Activated CD8-positive, alpha-beta T cell treated with anti-CD3 and anti-CD28 coated beads for 36 hours (primary cell): ENCODE measurements at places on chromosomes 1 and 21. TPM values are rescaled to one million over a fixed set of nuclear protein-coding genes. Genes with fewer than 3 reads are reported as not detected.

DNA sequence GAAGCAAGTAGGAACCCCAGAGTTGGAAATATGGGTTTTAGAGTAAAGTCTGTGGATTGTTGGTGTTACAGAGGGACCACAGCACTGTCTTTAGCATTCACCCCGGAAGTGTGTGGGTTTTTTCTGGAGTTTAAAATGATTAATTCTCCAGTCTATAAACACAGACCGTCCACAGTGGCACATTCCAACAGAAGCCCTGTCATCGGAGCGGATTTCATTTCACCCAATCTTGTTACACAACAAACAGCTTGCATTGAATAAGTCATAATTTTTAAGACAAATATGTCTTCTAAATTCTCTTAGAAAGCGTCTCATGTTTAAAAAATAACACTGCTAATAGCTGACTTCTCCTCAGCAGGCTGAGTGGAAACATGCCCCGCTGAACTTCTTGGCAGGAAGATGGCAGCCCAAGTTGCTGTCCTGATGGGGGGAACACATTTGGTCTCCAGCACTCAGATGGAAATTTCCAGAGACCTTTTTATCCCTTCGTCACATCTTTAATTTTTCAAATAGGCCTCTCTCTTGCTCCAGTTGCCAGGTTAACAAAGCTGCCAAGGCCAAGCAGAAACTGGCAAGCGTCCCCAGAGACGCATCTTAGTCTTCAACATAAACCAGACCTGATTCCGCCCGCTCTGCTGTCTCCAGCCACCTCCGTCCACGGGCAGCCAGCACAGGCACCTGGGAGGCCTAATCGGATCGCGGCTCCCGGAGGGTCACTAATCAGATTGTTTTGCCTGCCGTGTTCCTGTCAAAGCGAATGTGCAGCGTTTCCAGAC, 28.8 kb upstream of the SLC19A1 start:
- DNase-seq = no peak
- H3K4me1 ChIP-seq = peaks cover 3% of the 10 kb centered on the region
- H3K27me3 ChIP-seq = no peaks in the 10 kb centered on the region

DNA sequence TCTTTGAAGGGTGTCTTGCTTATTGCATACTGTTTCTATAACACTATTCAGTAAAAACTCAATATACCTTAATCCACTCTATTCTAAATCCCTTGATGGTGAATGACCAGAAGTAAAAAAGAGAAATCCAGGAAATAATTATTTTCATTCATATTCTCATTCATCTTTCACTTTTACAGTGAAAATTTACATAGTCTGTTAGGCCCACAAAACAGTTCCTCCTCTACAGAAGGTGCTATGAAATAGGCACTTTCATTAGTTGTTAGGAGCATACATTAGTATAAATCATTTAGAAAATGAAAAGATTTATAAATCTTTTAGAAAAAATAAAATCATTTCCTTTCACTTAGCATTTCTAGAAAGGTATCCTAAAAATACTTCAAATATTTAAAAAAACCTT, 115.1 kb downstream of the LHX4 start:
- H3K36me3 ChIP-seq = peaks cover 21% of the 10 kb centered on the region
- H3K4me1 ChIP-seq = peaks cover 4% of the 10 kb centered on the region
- H3K27ac ChIP-seq = no peak overlapping the region

DNA sequence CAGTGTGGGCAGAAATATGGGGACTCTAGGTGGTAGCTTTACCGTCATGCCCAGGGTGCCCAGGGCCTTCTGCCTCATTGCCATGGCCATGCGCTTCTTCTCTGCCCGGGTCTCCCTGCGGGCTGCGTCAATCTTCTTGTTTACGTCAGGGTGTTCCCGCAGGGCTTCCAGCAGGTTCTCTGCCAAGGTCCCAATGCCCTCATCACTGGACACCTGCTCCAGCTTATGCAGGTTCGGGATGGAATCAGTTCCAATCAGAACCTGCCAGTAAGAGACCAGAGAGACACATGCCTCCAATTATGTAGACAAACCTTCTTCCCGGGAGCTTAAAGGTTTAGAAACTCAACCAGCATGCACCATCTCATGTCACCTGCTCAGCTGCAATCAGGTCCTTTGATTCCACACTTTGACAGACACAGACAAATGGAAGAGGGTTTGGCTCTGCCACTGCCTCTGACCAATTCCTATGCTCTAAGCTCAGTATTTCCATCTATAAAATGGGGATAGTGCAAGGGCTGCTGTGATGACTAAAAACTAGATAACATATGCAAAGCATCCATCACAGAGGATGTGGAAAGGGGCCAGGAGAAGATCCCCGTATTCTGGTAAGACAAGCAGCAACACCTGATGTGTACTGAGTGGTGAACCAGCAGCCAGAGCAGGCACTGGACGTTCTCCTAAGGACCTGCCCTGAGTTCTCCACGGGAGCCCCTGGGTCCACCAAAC, 121.2 kb downstream of the UBR4 start:
- no peak for DNase-seq
- no peaks in the 10 kb centered on the region for H3K27me3 ChIP-seq
- no peak overlapping the region for H3K4me3 ChIP-seq
- peaks cover 75% of the 10 kb centered on the region for H3K36me3 ChIP-seq
- peaks cover 18% of the 10 kb centered on the region for H3K4me1 ChIP-seq

DNA sequence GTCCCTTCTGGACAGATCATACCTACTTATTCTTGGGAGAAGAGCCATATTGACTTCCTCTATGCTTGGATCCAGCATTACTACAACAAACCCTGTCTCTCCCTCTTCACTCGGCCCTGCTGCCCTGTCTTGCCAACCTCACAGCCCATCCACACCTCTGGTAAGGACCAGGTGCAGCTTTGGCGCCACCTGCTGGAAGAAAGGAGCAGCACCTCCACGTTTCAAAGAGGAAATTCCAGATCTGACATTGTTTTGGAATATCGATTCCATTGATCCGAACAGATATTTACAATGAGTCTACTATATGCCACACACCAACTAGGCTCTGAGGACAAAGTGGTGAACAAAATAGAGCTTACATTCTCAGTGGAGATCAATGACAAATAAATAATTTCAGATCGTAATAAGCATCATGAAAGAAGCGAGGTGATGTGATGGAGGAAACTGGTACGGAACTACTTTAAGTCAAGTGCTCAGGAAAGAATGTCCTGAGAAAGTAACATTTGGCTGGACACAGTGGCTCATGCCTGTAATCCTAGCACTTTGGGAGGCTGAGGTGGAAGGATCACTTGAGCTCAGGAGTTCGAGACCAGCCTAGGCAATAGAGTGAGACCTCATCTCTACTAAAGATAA, 18.7 kb downstream of the MFSD2A start:
- peak; percentile 84 for DNase-seq
- no peaks in the 10 kb centered on the region for H3K4me1 ChIP-seq
- no peaks in the 10 kb centered on the region for H3K27me3 ChIP-seq
- peaks cover 2% of the 10 kb centered on the region for H3K36me3 ChIP-seq

DNA sequence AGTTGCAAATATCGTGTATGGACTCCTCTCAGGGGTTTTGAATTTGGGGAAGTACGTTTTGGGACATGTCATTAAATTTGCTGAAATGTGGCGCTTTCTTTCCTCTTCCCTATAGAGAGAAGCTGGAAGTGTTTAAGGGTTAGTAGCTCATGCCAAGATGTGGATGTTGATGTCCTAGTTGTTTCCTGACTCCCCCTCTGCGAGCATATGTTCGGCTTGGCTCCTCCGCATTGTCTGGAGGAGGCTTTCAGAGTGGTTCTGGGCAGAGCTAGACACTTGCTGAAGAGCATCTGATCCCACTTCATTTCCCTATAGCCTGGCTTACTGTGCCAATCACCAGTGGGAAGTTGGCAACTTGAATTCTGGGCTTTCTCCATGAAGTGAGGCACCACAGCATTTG, 347.4 kb upstream of the B3GALT2 start:
- peaks cover 18% of the 10 kb centered on the region for H3K4me1 ChIP-seq
- no peak overlapping the region for H3K4me3 ChIP-seq
- H3K27me3 ChIP-seq = no peaks in the 10 kb centered on the region
- H3K27ac ChIP-seq = no peak overlapping the region
- no peak for DNase-seq
- H3K36me3 ChIP-seq = peaks cover 2% of the 10 kb centered on the region

Gene RIMKLA
- 10.3 TPM for total RNA-seq

Gene PAQR6
- total RNA-seq = 5.0 TPM

Gene CATSPERE
- total RNA-seq = 0.20 TPM

Gene RAB7B
- total RNA-seq = not detected

Gene CADM3
- not detected for total RNA-seq
